ENCODE measurements at places on chromosomes 2 and 18.

GRCh38 chr2:80014637-80015036 lies 289.9 kb downstream of the LRRTM1 start:
- DNase-seq: no peak

- no peak for DNase-seq
Measured at GRCh38 chr18:8948471-8949149, 153.9 kb upstream of the NDUFV2 start.

DNA sequence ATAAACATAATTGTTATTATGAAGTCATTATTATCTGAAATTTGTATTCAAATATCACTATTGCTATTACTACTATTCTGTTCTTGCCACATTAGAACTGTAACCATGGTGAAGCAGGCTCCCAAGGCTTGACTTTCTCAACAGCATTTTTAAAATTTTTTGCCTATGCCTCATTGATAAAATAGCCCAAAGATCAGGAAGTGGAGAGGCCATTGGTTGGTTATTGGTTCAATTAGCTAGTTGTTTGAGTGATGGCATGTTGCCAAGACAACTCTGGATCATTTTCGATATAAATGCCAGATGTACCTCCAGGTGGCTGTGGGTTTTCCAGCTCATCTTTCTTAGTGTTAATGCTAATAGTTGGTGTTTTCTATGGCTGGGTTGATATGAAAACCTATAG lies 513.5 kb downstream of the TRIB2 start:
- no peak for DNase-seq

DNA sequence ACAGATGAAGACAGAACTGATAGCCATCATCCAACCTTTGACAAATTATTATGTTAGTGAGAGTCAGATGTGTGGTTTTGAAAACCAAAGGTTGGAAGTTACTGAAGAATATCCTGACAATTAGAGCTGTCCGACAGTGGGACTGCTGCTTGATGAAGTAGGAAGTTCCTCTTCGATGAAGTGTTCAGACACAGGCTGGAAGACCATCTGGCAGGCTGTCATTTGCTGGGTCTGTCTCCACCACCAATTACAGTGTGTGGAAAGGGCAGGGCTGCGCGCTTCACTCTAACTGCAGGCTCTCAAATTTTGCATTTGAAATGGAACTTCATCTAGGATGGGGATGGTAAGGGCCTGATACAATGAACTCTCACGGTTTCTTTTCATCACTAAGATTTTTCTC lies 313.8 kb downstream of the PIK3C3 start:
- DNase-seq: no peak

DNA sequence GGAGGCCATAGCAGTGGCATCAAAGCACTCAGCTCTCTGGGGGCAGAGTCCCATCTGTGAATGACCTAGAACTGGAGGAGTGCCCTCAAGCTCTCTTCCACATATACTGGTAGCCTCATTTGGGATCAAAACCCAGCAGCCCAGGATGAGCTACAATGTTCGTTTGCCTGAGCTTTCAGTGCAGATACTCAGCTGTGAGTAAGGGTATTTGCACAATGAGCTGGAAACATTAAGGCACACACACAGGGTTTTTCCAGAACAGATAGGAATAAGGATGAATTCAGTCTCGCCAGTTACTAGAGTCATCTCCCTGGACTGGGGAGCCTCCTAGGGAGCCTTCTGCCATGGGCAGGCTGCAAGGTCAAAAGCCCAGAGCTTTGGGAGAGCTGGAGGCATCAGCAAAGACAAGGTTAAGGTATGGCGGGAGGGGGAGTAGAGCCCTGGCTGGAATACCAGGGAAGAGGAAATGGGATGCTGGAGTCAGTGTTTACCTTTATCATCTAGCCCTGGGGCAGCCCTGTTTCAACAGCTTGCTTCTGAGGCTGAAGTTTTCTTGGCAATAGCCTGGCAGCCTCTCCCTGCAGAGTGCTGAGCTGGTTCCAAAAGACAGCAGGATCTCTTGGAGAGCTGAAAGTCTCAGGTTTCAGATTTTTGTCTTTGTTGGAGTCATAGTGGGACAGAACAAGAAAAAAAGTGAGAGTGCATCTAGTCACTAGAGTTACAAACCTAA lies 187.7 kb downstream of the LOXHD1 start:
- DNase-seq: no peak

DNA sequence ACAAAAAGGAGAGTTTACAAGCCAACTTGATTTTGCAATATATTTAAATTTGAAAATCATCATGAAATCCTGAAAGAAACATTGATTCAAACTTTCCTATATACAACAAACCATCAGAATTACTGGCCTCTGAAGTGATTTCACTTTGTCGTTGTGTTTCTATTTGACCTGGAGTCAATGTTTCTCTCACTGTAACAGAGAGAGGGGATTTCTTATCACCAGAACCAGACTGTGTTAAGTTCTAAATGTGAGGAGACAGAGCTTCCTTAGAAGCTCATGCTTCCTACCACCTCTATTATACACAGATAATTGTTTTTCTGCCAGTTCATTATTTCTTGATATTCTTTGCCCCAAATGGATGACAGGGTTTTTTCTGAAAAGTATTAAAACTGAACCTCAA lies 245.0 kb upstream of the RND3 start:
- DNase-seq: no peak

DNA sequence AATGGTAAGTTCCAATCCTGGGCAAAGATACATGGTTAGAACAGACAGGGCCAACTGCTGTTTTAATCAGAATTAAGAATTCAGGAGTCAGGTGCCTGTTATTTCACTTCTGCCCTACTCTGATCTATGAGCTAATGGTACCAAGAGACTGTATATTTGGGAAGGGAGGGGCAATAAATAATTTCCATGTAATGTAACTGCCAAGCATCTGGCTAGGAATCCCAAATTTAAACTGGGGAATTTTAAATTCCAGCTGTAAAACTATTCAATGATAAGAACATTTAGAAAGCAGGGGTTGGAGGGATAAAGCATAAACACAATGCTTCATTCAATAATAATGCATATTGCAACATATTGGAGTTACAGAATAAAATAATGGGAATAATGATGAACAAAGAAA lies 49.7 kb downstream of the SCN7A start:
- DNase-seq: no peak

DNA sequence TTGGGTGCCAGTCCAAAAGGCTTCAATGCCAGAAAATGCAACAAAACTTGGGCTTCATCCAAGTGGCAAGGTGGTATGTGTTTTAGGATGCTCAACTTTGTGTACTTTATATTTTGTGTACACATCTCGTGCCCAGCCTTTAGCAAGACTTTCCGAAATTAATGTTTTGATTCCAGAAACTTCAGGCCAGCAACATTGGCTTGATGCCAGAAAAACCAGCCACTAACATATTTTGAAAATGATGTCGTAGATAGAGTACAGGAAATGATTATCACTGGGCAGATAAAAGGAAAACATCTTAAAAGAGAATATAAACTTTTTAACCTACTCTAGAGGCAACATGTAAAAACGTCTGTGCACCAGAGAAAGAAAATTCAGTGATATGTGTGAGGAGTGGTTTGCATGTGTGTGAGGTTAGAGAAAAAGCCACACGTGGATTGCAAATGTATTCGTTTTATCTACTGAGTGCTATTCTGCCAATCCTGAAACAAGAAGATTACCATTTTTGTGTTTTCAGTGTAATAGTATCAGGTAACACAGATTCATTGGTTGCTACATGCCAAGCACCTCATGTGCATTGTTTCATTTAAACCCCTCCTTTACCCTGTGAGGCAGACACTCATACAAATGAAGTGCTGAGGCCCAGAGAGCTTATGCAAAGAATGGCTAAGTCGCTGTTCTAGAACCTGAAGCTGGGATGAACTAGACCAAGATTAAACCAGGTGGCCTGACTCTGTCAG lies 264.8 kb downstream of the C1D start:
- DNase-seq: no peak

DNA sequence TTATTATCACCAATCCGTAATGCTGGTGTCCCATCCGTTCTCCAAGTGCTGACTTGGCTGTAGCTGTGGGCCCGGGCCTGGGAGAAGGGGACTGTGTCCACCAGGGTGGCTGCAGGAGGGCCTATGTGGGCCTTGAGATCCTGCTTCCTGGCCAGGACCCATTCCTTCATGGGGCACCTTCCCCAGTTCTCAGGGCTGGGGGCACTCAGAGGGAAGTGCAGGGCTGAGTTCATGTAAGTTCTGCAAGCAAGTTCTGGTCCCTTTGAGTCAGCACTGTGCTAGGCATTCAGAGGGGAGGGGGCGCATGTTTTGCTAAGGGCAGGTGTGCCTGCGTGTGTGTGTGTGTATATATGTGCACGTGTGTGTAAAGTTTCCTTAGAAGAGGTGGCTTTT lies 94.0 kb downstream of the GLI2 start:
- no peak for DNase-seq

GRCh38 chr2:213016984-213017351 lies 134.4 kb downstream of the IKZF2 start:
- DNase-seq: no peak

GRCh38 chr2:149050188-149050587 lies 11.7 kb downstream of the LYPD6B start:
- no peak for DNase-seq
